ELF-1 (cell line): ENCODE measurements at places on chromosomes 7 and 10.

- DNase-seq: peak; percentile 4
Measured at GRCh38 chr10:56745490-56745889, 384.4 kb upstream of the ZWINT start.

DNA sequence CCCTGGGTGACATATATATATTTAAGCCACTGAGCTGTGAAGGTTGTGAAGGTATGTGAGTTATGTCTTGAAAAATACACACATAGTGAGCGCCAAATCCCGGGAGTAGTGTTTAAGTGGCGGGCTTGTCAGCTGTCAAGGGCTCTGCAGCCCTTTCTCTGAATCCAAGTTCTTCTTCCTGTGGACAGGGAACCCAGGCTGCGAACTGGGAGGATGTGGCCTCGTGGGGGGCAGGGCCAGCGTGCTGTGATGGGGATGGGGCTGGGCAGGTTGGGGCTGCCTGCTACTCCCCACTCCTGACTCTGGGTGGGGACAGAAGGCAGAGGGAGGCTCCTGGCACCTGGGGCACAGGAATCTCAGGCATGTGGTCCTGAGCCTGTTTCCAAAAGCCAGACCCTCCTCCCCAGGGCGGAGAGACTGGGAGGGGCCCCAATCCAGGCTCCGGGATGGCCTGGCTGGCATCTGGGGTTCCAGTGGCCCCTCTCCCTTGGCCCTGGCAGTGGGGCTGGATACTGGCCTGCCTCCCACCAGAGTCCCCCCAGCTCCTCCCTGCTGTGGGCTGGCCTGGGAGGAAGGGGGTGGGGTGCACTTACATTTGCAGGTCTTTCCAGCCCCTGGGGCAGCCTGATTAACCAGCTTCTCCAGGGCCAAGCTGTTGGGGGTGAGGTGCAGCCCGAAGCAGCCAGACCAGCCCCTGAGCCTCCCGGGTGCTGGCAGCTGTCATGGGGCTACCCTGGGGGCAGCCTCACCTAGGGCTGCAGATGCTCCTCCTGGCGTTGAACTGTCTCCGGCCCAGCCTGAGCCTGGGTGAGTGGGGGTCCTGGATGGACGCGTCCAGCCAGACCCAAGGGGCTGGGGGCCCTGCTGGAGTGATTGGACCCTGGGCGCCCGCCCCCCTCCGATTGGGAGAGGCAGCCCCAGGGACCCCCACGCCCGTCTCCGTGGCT, at the start of gene UPK3B:
TSS of gene UPK3B (plus strand) at position 622 of the 947 bp plus-strand sequence. CDS start at position 723, 101 bp downstream.
- DNase-seq: peak; percentile 82

GRCh38 chr10:122647383-122647968, 52.2 kb downstream of the C10orf120 start:
- DNase-seq: no peak

- DNase-seq: no peak
Measured at GRCh38 chr7:45198986-45199385, 41.4 kb downstream of the RAMP3 start.

DNA sequence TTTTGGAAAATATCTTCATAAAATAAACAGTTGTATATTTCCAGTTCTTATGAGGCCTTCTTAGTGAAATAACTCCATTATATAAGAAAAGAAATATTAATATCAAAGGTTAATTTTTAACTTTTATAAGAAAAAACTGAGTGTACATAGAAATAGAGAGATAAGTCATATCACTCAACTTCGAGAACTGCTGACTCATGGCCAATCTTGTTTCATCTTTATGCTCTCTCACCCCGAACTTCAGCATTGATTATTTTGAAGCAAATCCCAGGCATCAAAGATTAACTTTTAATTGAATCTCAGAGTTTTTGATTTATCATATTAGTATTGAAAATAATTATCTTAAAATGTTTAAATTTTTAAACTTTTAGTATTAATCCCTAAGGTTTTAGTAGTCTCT, 527.1 kb downstream of the GFRA1 start:
- DNase-seq: no peak

GRCh38 chr7:8437606-8438005, 4.2 kb downstream of the NXPH1 start:
- DNase-seq: no peak
